Aorta (tissue), 5 donors: ENCODE measurements at places on chromosomes 1 and 21.
A peak's percentile ranks its signal among the peaks of the same experiment; 100 is the strongest.

DNA sequence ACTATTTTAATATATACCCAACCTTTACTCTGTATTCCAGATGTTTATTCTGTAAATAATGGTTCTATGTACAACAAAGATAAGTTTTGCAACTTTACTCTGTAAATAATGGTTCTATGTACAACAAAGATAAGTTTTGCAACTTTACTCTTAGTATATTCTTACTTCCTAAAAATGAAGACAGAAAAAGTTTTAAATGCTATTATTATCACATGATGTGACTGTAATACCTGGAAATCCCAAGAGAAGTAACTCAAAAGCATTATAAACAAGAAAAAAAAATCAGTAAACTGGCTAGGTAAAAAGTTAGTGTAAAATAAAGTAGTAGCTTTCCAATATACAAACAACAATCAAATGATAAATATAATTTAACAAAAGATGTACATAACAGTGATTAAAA lies 18.5 kb upstream of the EXO1 start:
- DNase-seq, result no peak

- no peak for DNase-seq
Observed at GRCh38 chr1:111559736-111560279, 56.4 kb upstream of the ADORA3 start.

DNA sequence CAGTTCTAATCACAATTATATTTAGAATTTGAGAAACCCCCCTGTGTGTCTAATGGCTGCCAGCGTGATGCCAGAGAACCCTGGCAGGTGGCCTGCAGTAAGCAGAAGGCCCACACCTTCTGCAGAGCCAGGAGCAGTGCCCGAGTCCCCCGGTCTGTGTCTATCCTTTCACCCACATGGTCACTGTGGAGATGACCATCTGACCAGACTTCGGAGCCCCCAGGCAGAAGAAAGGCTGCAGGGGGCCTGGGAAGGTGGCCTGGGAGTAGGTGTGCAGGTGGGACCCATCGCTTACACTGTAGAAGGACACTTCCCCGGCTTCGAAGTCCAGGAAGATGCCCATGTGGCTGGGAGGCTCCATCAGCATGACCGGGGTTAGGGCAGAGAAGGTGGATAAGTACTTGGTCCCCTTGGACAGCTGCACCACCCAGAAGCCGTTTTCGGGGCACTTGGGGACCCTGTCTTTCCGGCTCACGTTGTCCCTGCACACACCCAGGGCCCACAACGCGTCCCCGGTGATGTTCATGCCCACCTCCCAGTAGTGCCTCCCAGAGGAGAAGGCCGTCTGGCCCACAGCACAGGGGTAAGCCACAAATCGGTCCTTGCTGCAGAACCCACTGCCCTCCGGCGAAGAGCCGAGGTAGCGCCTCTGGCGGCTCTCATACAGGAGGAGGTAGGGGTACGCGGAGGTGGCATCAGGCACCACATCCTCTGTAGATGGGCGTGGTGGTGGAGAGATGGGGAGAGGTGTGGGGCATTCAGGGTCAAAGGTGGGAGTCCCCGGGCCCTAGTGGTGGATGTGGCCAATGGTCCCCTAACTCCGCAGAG lies 1.6 kb upstream of the TRIM11 start:
- no peak for DNase-seq

DNA sequence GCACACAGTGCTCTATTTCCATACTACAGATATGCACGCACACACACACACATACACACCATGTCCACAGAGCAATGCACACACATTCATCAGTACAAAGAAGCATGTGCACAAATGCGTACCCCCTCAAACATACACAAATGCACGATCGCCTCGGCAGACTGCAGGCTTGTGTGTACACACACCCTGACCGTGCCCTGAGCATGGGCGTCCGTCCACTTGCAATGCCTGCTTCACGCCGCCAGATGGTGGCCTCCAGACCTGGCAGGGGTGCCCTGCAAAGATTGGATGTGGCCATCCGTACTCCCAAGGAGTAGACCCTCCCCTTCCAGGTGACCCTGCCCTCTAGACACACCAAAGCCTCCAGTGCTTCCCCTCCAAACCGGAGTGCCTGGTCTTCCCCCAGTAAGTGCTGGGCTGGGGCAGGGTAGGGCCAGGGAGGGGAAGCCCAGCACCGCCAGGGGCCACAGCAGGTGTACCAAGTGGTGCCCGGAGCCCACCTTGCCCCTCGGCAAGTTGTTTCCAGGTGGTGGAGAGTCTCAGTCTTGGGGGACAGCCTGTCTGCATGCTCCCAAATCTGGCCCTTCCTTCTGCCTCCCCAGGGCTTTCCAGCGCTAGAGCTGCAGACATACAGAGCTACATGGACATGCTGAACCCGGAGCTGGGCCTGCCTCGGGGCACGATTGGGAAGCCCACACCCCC lies 20.6 kb downstream of the ESPN start:
- DNase-seq, result no peak

- no peak for DNase-seq
Observed at GRCh38 chr1:170284512-170284911, 138.8 kb downstream of the NTMT2 start.

DNA sequence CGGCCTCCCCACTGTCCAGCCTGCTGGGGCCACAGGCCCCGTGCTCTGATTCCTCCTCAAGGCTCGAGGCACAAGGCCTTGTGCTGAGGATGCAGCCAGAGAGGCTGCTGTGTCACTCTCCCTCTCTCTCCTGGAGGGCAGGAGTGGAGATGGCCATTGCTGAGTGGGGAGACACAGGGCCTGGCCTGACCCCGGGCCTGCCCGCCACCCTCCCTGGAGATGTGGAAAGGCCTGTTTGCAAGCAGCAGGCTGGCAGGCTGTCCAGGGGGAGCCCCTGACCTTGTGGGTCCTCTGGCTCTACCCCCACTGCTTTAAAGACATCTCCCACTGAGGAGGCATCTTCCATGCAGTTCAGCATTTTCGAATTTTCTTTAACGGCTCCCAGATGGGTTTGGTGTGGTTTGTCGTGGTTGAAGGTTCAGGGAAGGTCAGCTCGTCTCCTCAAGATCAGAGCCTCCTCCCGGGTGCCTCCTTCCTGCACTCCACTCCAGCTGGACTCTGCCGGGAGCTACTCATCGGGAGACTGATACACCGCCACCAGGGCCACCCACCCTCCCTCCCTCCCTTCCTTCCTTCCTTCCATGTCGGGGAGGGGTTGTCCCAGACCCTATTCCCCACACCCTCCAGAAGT lies 69.1 kb downstream of the SPSB1 start:
- no peak for DNase-seq

GRCh38 chr1:76250271-76250670 lies 175.7 kb downstream of the ST6GALNAC3 start:
- no peak for DNase-seq

GRCh38 chr1:62905872-62906271 lies 121.9 kb downstream of the ATG4C start:
- no peak for DNase-seq

- peak; percentile 79 for DNase-seq
Observed at GRCh38 chr1:30695439-30695841, 27.9 kb downstream of the MATN1 start.

- DNase-seq, result no peak
Observed at GRCh38 chr1:247291833-247292561, 36.1 kb downstream of the VN1R5 start.

GRCh38 chr1:93817819-93818569 lies 61.0 kb downstream of the DNTTIP2 start:
- DNase-seq, result peak; percentile 56

GRCh38 chr1:90993245-90993644 lies 28.6 kb downstream of the ZNF644 start:
- no peak for DNase-seq

GRCh38 chr1:168362991-168363390 lies 82.3 kb downstream of the TBX19 start:
- DNase-seq, result no peak
